ENCODE measurements at places on chromosomes 6 and 20. TPM values are rescaled to one million over a fixed set of nuclear protein-coding genes. Genes with fewer than 3 reads are reported as not detected.

The UBE2V1 gene
- 30.9 TPM for total RNA-seq

GRCh38 chr6:144555066-144555465 lies 269.9 kb downstream of the UTRN start:
- no peak for DNase-seq

The SLPI gene
- 147 TPM for total RNA-seq

The MYLIP gene
- 3.1 TPM for total RNA-seq

The LAMP5 gene
- not detected for total RNA-seq

The GJA10 gene
- total RNA-seq, result not detected

GRCh38 chr6:152399399-152399798 lies 237.8 kb downstream of the SYNE1 start:
- DNase-seq, result no peak

DNA sequence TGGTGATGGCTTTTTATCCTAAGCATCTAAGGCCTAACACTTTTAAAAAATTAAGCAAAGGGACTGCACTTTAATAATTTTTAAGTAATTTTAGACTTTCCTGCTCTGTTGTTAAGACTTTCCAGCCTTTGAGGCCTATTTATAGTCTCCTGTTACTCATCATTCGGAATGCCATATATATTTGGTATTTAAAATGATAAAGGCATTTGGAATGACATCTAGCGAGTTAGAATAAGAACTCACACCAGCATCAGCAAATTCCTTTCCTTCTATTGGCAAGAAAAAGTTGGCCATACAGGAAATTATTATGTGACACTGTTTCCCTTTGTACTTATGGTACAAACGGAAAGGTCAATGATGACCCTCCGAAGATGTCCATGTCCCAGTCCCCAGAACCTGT lies 88.1 kb upstream of the STMND1 start:
- DNase-seq, result no peak

GRCh38 chr6:17998003-17998402 lies 10.6 kb upstream of the KIF13A start:
- DNase-seq, result no peak

DNA sequence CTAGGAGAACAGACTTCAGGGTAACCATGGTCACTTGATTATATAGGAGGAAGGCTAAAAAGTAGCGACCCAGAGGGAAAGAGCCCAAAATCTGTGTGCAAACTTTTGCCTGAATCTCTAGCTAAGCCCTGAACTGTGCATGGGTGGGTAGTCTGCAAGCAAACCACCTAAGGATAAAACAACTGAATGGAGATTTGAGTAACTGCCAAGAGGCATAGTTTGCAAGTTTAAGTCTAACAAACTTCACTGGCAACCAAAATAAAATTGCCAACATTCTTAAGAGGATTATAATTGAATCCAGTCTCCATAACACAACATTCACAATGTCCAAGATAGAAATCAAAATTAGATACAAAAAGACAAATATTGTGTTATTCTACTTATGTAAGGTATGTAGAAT lies 192.0 kb upstream of the PLN start:
- DNase-seq, result no peak

DNA sequence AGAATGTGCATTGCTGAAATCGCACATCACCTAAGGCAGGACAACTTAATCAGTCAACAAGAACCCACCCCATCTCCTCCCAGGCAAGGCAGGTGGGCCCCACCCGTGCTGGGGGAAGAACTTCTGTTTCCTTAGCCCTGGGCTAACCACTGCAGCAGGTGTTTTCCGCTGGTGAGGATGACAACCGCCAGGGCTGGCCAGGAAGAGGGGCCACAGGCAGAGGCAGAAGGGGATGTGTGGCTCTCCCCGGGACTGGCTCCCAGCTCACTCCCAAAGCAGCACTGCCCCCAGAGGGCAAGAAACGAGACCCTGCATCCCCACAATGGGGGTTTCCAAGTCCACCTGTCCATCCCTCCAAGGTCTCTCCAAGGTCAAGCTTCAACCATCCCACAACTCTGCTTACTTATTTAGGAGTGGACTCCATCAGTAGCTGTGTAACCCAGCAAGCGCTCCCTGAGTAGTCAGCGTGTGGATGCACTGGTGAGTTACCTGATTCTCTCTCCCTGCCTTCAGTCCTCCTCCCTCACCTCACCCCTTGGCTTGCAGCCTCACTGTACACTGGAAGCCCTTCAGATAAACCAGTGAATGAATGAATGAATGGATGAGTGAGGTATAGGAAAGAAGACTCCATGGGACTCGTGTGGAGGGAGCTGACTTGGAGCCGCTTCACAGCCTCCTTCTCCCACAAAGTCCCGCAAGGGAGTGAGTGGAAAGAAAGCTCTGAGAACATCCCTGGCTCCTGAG lies 168.2 kb upstream of the CST7 start:
- no peak for DNase-seq

- DNase-seq, result no peak
These were observed 113.6 kb upstream of the MAN1A1 start for GRCh38 chr6:119463081-119463626.

GRCh38 chr6:147251072-147251471 lies 46.9 kb downstream of the STXBP5 start:
- no peak for DNase-seq

The PAX1 gene
- total RNA-seq, result not detected

- peak; percentile 77 for DNase-seq
These were observed 75.3 kb downstream of the SLC23A2 start for GRCh38 chr20:4925842-4926530.

GRCh38 chr6:155389130-155389529 lies 66.5 kb downstream of the NOX3 start:
- no peak for DNase-seq

The PDE10A gene
- 0.45 TPM for total RNA-seq

DNA sequence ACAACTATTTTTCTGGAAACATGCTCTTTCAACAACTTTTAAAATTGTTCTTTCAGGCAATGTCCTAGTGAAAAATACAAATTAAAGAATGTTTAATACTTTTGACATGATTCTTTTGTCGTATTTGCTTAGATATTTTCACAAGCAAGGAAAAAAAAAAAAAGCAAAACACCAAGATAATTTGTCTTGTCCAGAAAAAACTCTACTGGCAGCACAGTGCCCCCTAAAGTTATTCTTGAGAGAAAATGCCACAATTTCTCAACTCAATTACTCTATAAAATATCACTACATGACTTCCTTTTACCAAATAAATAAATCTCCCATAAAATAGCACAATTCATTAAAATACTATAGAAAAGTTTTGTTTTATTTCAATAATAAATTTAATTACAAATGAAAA lies 652.5 kb upstream of the EPHA7 start:
- DNase-seq, result no peak

The PM20D2 gene
- total RNA-seq, result 2.1 TPM

GRCh38 chr6:144365271-144365670 lies 80.1 kb downstream of the UTRN start:
- no peak for DNase-seq

The ACTR5 gene
- total RNA-seq, result 6.6 TPM

- DNase-seq, result no peak
These were observed 64.5 kb upstream of the HIVEP1 start for GRCh38 chr6:11947575-11947974.

The RIMS4 gene
- not detected for total RNA-seq

- DNase-seq, result no peak
These were observed 103.1 kb upstream of the MRPS10 start for GRCh38 chr6:42320762-42321161.

The MAVS gene
- total RNA-seq, result 21.9 TPM

GRCh38 chr6:158531970-158532369 lies 27.9 kb upstream of the TMEM181 start:
- DNase-seq, result no peak

The TCF21 gene
- 0.78 TPM for total RNA-seq

GRCh38 chr6:11833626-11834592 lies 55.3 kb upstream of the ADTRP start:
- peak; percentile 58 for DNase-seq

DNA sequence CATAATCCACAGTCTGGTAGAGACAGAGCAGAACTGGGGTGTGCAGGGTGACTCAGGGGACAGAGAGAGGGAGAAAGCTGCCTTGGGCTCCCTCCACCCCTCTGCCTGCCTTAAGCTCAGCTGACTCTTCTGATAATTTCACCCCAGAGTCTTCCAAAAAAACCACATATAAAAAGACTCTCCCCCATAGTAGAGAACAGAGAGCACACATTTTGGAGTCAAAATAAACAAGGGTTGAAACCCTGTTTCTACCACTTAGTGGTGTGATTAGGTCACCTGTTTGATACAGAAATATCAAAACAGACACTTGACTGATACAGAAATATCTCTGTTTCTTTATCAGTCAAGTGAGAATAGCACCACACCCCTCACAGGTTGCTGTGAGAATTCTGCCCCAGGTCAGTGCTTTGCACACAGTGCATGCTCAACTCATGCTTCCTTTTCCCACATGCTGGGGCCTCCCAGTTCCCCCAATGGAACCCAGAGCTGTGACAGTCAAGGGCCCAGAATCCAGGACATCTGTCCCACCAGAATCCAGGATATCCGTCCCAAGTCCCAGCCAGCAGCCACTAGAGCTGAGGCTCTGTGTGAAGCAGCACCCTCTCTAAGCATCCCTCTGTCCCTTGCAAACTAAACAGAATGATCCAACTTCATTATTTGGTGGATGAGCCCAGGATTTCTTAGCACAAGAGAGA lies 1.2 kb downstream of the TREML2 start:
- peak; percentile 40 for DNase-seq

The BMP7 gene
- total RNA-seq, result 0.38 TPM

DNA sequence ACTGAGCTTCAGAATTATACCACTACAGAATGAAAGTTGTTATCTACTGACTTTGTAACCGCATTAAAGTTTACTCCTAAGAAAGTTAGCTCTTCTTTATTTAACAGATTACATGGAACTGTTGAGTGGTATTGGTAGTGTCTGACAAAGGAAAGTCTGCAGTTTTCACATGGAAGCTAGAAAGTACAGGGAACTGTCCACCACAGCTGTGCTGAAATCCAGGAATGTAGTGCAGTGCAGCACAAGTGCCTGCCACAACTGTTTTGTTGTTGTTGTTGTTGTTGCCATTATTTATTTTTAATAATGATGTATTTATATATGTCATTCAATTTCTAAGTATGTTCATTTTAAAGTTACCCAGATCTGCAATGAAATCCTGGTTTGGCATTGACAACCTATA lies 464.9 kb downstream of the TBC1D32 start:
- no peak for DNase-seq

- no peak for DNase-seq
These were observed 14.0 kb downstream of the PPARD start for GRCh38 chr6:35356391-35356790.

GRCh38 chr20:44851545-44851944 lies 34.0 kb upstream of the YWHAB start:
- no peak for DNase-seq

The TNFRSF6B gene
- 0.40 TPM for total RNA-seq

DNA sequence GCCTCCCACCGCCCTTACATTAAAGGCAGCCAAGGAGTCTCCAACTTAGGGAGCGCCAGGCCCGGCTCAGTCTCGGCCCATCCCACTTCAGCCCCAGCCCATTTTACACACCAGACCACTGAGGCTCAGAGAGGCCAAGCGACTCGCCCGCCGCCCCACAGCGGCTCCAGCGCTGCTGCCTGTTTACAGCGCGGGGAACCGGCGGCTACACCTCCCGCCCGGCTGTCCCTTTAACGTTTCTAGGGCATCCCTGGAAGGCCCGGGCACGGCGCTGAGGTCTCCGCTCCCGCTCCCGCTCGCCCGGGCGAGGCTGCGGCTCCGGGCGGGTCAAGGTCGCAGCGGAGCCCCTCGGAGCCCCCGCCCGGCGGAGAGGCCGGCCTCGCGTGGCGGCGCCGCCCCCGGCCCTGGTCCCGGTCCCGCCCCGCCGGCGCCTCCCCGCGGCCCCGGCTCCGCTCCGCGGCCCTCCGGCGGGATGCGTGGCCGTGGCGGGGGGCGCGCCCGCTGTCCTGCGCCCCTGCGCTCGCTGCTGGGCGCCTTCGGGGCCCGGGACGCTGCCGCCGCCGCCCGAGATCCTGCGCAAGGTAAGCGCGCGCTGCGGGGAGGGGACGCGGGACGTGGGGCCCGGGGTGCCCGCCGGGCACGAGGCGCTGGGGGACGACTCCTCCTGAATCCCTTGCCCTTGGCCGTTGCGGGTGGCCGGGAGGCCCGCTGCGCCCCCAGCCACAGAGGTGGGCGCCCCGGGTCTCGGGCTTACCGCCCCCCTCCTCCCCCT lies 27.1 kb upstream of the PHACTR3 start:
- DNase-seq, result no peak

DNA sequence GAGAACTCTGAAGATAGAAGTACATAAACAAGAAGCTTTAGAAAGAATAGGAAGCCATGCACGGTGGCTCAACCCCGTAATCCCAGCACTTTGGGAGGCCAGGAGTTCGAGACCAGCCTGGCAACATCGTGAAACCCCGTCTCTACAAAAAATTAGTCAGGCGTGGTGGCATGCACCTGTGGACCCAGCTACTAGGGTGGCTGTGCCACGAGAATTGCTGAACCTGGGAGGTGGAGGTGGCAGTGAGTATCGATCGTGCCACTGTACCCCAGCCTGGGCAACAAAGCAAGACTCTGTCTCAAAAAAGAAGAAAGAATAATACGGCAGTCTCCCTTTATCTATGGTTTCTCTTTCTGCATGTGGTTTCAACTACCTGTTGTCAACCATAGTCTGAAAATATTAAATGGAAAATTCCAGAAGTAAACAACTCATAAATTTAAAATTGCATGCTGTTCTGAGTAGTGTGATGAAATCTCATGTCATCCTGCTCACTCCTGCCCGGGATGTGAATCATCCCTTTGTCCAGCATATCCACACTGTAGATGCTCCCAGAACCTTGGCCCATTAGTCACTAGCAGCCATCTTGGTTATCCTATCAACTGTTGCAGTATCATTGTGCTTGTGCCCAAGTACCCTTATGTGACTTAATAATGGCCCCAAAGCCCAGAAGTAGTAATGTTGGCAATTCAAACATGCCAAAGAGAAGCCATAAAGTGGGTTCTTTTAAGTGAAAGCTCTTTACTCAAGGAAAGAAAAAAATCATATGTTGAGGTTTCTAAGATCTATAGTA lies 22.1 kb downstream of the DEK start:
- DNase-seq, result no peak

DNA sequence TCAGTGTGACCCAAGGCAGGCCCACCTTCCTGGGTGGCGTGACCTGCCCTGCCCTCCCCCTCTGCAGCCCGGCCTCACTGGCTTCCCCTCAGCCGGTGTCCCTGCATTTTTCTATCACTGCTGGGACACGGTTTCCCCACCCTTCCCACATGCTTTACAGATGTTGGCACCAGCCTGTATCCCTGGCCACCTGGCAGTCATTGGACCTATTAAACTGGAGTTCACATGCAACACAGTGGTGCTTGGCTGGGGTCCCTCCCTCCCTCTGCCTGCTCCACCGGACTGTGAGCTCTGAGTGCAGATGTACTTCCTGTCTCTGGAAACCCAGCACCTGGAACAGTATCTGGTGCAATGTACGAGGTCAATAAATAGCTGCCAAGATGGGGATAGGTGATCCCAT lies 25.5 kb upstream of the STX16 start:
- no peak for DNase-seq

- no peak for DNase-seq
These were observed 69.4 kb downstream of the PSMG4 start for GRCh38 chr6:3328145-3328544.

- DNase-seq, result peak; percentile 12
These were observed 252.6 kb downstream of the MYLK4 start for GRCh38 chr6:2497922-2498623.

- no peak for DNase-seq
These were observed 708.6 kb upstream of the MARCKS start for GRCh38 chr6:113148566-113148965.

The IMPG1 gene
- total RNA-seq, result not detected
